ENCODE measurements at places on chromosomes 2 and 18.
A peak's percentile ranks its signal among the peaks of the same experiment; 100 is the strongest.

DNA sequence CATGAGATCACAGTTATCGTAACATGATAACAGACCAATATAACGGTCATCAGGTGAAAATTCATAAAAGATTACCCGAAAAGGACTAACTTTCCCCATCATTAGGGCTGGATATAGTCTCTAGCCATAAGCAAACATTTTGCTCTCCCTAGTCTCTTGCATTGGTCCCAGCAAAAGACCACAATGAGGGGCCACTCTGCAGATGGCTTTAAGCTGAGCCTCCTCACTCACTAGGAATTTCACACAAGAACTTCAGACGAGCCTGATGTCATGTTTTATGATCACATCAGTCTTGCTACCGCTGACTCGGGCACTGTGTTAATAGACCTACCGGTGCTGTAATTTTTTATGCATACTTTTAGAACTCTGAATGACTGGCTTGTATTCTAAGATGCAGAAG is 35.2 kb downstream of the STK17B start:
- no peak for DNase-seq

GRCh38 chr2:112662704-112663103 is 17.0 kb downstream of the SLC20A1 start:
- DNase-seq: no peak

GRCh38 chr18:35610724-35611123 is 29.2 kb downstream of the GALNT1 start:
- DNase-seq: no peak

GRCh38 chr2:23385748-23386338 is 864 bp downstream of the KLHL29 start:
- DNase-seq: peak; percentile 67

GRCh38 chr2:190113000-190113399 is 50.5 kb upstream of the MSTN start:
- no peak for DNase-seq

DNA sequence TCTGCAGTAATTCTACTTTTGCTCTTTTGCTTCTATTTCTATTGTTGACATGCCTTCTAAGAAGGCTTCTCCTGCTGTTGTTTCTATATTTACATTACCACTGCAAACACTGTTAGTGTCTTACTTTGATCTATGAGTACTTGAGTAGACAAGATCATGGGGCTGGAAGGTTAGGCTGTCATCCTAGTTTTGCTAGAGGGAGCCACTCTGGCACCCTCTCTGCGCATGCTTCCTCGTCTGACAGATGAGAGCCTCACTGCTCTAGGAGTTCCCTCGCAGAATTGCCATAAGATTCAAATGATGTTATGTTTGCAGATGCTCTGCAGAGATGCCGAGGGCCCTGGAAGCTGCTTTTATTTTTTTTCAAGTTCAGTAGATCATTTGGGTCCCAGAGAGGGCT is 185.6 kb downstream of the RNF144A start:
- DNase-seq: no peak

GRCh38 chr2:126657148-126657635 is 1.2 kb downstream of the GYPC start:
- DNase-seq: peak; percentile 68

- no peak for DNase-seq
These were observed 6.9 kb downstream of the ALLC start for GRCh38 chr2:3664925-3665324.

- DNase-seq: no peak
These were observed 118.6 kb upstream of the ATP8B1 start for GRCh38 chr18:57921708-57922107.

DNA sequence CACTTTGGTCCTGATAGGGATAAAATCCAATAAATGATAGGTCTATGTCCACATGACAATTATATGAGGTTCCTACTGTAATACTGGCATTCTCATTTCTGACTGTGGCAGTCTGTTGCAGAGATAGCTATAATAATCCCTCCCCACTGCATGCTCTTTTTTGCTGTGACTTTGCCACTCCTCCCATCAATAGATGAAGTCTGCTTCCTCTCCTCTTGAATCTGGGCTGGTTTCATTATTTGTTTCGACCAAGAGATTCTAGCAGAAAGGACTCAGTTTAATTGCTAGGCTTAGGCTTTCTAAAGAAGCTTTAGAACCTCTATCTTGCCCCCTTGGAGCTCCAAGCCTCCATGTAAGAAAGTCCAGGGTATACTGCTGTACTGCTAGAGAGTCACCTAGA is 23.3 kb upstream of the CREB1 start:
- DNase-seq: no peak

DNA sequence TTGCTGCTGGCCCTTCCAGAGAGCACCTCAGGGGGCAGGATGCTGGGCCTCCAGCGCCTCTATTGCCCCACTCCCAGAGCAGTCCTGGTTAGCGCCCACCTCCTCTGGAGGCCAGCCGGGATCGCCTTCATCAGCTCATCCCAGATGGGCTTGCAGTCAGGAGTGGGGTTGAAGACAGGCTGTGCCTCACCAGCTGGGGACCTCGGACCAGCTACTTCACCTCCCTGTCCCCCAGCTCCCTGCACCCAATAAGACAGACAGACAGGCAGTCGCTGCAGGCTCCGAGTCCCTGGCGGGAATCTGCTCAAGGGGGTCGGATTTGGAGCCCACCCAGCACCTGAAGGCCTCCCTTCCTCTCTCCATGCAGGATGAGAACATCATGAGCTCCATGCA is 18.9 kb upstream of the FAHD2A start:
- no peak for DNase-seq

- DNase-seq: no peak
These were observed 48.1 kb downstream of the ID2 start for GRCh38 chr2:8729939-8730338.

- no peak for DNase-seq
These were observed 46.6 kb downstream of the ZNF532 start for GRCh38 chr18:58911241-58911640.

DNA sequence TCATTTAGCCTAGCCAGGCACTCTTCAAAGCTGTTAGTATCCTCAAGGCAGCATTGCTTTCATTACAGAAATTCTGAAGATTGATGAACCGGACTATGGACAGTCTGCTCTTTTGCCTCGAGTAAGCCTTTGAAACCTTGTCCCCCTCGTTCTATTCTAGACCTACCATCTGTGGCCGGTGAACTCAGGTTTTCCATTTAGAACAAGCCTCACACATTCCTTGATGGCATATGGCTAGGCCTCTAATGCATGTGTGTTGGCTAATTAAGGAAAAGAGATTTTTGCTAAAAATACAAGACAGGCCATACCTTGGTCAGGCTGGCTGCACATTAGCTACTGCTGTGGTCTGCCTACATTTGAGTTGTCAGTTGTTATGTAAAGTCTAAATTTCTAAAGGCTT is 111.8 kb downstream of the CERS6 start:
- no peak for DNase-seq

GRCh38 chr18:65544701-65545100 is 206.1 kb upstream of the CDH7 start:
- no peak for DNase-seq

DNA sequence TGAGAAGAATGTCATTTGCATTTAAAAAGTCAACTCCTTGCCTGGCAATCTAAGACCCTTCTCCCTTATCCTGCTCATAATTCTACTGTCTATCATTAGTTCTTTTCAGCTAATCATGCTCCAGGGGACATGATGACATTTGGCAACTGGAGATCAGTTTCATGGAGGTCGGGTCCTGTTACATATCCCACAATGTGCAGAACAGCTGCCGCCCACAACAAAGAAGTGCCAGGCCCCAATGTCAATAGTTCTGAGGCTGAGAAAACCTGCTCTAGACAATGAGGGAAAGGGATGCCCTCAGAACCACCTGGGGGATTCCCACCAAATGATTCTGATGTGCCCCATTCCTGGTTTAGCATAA is 53.4 kb upstream of the IL1RL1 start:
- no peak for DNase-seq

GRCh38 chr2:172404824-172405223 is 22.6 kb upstream of the ITGA6 start:
- DNase-seq: peak; percentile 23

- DNase-seq: no peak
These were observed 293.1 kb downstream of the CDCA7 start for GRCh38 chr2:173647681-173648311.

- DNase-seq: no peak
These were observed 190.7 kb upstream of the SIX2 start for GRCh38 chr2:45199973-45200372.

DNA sequence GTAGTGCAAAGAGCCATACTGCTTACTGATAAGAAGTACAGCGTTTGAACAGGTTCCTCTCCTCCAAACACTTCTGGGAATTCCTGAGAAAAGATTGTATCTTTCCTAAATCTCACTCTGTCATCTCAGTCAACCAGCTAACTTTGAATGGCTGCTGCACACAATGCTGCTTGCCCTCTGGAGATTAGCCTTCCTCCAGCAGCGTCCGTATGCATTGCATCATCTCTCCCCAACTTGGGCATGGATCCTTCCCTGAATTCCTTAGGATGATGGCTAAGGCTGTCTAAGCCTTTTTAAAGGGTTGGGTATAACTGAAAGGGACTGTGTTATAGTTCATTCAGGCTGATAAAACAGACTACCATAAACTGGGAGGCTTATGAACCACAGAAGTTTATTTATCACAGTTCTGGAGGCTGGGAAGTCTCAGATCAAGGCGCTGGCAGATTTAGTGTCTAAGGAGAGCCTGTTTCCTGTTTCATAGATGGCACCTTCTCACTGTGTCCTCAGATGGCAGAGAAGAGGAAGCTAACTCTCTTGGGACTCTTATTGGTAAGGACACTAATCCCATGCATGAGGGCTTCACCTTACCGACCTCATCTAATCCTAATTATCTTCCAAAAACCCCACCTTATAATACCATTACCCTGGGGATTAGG is 105.3 kb downstream of the PAX3 start:
- no peak for DNase-seq

- DNase-seq: peak; percentile 66
These were observed 162.9 kb upstream of the AGAP1 start for GRCh38 chr2:235330775-235331451.

DNA sequence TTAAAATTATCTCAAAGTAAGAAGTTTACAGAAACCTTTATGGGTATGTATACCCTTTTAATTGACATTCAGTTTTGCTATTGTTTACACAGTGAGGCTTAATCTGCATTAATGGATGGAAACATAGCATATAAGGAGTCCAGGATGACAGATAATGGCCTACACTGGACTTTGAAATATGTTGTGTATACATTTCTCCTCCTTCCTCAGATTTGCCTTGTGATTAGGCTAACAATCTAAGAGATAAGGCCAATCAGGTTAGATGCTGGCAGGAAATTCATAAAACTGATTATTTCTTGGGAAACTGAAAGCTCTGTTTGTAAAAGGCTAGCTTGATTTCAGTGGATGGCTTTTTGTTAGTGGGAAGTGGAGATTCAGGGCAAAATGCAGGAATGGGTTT is 191.9 kb downstream of the LDLRAD4 start:
- no peak for DNase-seq

Measured in H54 (cell line).